ENCODE measurements at places on chromosomes 16 and 17.

DNA sequence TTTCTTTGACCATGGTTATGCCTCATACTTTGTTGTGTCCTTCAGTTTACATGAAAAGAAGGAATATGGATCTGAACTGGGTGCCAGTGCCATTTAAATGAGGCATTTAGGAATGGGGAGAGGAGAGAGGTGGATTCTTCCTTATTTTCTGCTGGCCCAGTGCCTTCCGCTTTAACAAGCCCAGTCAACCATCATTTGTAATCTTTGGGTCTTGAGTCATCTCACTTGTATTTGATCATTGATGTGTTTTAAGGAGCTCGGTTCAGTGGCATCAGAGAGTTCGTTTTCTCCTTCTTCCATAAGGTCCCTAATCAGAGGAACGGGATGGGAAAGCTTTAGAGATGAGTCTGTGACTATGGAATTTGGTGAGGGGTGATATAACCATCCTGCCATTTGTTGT is 334.9 kb downstream of the WWOX start:
- no peak for DNase-seq

- no peak for DNase-seq
Measured at GRCh38 chr16:71693164-71693563, 31.3 kb downstream of the PHLPP2 start.

- no peak for DNase-seq
Measured at GRCh38 chr17:73283841-73284282, 22.2 kb upstream of the CPSF4L start.

GRCh38 chr17:43020789-43021740 is 1.1 kb downstream of the VAT1 start:
- peak; percentile 60 for DNase-seq

DNA sequence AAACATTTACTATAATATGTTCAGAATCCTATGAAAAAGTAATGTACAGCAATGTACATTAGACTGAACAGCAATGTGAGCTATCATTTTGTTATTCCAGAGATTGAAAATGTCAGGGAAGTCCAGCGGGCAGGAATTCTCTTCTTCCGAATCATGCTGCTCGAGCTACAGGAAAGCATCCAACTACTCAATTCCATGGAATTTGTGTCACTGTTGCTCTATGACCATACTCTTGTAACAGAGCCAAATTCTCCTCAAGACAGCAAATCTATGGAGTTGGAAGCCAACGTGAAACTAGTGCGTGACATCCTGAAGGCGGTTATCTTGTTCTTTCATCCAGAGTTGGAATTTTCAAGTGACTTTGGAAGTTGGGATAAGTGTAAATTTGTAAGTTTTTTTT is 24.8 kb upstream of the NSRP1 start:
- DNase-seq, result no peak

DNA sequence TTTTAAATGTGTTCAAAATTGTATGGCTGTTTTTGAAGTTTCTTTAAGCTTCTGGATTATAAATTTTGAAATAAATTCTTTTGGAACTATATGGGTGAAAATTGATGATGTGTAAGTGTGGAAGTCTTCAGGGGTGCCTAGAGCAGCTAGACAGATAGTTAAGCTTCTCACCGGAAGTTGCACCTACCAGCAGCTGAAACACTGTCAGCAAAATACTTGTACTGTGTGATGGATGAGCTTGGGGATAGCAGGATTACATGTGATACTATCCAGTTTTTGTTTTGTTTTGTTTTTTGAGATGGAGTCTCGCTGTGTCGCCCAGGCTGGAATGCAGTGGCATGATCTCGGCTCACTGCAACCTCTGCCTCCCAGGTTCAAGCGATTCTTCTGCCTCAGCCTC is 19.7 kb downstream of the RBL2 start:
- peak; percentile 31 for DNase-seq

DNA sequence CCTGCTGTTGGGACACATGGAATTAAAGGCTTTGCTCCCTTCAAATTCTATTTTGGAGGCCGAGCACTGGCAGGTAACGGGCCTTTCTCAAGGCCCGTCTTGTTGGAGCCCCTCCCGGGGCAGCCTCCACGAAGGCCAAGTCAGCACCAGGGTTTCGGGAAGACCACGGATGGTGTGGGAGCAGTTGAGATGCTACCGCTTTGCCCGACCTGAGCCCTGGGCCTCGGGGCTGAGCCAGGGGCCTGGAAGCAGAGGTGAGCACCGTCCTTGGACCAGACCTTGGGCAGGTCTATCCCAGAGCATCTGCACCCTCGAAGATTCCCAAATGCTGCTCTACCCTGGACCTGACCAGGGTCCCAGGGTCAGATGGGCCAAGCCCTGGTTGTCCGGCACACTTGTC is 23.0 kb downstream of the C17orf100 start:
- DNase-seq, result no peak

DNA sequence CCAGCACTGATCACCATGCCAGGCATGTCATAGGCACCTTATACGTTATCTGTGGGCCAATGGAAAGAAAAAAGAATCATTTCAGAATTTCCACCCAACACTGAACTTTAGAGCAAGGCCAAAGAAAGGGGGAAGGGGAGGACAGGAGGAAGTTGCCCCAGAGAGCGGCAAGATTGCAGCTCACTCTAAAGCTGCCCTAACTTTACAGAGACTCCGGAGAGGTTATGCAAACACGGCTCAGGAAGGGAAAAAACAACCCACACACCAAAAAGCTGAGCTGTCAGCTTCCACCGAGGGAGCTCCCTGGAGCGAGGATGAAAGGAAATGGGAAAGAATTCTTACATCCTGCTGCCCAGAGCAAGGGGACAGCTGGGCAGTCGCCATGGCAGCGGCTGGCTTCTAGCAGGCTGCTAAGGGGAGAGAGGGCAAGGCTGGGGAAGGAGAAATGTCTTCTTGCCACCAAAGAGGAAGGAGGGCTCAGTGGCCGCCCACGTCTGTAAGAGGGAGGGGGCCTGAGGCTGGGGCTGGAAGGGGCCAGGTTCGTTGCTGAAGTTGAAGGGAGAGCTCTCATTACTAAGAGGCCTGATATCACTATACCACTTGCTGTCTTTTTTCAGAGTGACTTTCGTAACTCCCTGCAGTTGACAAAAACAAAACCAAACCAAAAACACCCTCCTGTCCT is 18.2 kb downstream of the COTL1 start:
- DNase-seq, result peak; percentile 20

DNA sequence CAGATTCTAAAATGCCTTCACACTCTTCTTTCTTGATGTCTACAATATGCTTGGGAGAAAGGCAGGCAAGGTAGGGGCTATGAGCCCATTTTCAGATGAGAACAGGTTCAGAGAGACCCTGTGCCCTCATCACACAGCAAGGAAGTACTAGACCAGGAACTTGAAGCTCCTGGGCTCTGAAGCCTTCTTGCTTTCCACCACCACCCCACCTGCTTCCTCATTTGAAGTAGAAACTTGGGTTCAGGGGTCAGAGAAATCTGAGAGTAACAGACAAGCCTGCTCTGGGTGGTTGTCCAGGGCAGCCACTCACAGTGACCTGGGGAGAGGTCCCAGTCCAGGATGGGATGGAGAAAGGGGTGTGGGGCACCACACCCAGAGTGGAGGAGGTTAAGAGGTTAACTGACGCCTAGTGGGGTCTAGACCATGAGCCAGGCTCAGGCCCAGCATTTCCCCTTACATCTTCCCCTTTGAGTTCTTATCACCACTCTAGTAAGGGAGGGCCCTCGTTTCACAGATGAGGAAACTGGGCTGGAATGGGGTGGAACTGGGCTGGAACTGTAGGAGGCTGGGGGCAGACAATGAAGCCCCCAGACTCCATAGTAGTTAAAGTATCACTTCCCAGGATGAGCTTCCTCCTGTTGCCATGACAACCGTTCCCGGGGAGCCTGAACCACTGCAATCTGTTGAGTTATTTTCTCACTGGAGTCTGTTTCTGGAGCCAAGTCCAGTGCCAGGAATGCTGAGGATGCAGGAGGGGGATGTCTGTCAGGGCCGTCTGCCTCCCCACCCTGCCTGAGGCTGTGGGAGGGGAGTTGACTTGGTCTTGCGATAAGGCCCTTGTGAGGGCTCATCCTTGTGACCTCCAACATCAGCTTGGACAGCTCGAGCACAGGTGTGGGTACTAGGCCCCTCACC is 16.2 kb upstream of the PHF12 start:
- DNase-seq, result no peak

DNA sequence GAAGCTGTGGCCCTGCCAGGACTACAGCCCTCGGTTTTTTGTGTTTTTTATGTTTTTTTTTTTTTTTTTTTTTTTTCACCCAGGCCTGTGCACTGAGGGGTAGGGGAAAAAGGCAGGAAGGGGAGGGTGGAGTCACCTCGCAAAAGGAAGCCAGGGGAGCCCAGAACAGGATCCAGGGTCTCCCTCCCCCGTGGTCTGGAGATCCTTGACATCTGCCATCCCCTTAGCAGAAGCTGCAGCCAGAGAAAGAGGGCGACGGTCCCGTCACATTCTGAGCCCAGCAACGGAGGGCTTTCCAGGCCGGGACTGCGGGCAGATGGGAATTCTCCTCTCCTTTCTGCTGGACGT is 29.1 kb upstream of the PHOSPHO1 start:
- DNase-seq, result no peak

- DNase-seq, result no peak
Measured at GRCh38 chr17:17928398-17929287, 43.6 kb downstream of the TOM1L2 start.

DNA sequence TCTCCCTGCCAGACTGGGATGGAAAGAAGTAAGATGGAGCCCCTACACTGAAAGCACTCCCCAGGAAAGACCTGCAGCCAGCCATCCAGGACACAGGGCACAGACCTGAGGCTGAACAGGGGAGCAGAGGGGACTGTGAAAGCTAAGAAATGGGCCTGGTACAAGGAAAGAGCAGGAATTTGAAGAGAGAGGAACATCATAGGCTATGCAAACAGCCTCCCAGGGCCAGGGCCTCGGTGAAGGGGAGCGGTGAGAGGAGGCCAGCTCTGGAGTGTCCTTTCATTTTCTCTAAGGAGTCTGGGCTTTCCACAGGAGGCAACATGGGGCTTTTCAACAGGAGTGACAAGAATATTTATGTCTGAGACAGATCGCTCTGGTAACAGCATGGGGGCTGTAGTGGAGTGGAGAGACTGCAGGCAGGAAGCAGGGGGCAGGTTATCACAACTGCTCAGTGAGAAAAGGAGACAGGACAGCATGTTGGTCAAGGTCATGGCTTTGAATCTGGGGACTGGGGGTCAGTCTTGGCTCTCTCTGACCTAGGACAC is 50.1 kb downstream of the TOM1L2 start:
- DNase-seq, result no peak

DNA sequence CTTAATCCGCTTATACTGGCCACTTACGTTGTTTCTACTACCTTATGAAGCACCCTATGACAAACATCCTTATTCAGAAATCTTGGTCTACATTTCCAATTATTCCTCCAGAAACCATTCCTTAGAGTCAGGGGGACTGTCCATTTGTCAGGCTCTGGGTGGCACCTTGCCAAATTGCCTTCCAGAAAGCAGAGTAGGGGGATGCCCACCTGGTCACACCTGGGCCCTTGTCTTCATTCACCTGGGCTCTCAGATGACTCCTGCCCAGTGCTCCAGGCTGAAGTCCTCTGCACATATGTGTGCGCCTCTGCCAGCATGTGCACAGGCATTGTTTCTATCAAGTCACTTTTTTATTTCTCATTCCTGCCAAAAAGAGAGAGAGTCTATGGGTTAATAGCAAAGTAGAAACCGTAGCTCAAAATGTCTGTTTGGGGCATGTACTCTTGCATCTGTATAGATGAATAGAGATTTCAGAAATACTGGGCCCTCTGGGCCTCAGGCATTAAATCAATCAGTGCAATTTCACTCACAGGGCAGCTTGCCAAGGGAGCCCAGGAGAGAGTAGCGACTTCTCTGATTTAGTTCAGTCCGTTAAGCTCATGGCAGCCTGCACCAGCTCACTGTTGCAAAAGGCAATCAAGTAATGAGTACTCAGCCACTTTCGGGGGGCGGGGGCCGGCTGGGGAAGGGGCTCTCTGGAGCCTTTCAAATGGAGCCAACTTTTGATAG is 104.7 kb downstream of the SOCS1 start:
- no peak for DNase-seq

- no peak for DNase-seq
Measured at GRCh38 chr16:14018851-14019250, 52.3 kb upstream of the MRTFB start.

GRCh38 chr16:21943571-21943970 is 9.6 kb upstream of the UQCRC2 start:
- DNase-seq, result no peak

DNA sequence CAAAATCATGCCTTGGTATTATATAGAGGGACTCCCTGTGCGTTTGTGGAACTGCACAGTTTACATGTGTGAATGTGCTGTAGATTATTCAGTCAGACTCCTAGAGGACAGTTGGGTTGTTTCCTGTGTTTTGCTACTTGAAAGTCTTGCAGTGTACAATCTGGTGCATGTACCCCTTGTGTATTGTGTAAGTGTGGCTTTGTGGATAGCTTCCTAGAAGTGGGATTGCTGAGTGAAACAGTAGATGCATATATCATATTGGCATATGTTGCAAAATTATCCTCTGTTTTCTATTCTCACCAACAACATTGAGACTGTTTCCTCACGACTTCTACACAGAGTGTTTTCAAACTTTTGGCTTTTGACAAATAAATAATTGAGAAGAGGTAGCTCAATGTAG is 263.7 kb downstream of the MAP2K6 start:
- no peak for DNase-seq

DNA sequence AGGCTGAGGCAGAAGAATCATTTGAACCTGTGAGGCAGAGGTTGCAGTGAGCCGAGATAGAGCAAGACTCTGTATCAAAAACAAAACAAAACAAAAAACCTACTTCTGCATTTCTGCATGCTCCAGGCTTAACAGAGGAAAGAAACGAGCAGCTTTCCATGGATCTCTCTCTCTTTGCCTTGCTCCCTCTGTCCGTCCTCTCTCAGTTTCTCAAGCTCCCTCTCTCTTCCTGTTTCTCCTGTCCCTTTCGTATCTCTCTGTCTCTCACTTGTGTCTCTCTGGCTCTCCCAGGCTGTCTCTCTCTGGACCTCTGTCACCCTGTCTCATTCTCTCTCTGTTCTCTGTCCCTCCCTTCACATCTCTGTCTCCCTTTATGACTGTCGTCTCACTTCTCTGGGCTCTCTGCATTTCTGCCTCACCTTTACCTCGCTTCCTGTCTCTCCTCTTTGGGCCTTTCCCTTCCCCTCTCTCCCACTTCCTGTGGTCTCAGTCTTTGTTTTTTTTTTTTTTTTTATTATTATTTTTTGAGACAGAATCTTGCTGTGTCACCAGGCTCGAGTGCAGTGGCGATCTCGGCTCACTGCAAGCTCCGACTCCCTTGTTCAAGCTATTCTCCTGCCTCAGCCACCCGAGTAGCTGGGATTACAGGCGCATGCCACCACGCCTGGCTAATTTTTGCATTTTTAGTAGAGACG is 4.1 kb upstream of the PITPNA start:
- DNase-seq, result no peak

DNA sequence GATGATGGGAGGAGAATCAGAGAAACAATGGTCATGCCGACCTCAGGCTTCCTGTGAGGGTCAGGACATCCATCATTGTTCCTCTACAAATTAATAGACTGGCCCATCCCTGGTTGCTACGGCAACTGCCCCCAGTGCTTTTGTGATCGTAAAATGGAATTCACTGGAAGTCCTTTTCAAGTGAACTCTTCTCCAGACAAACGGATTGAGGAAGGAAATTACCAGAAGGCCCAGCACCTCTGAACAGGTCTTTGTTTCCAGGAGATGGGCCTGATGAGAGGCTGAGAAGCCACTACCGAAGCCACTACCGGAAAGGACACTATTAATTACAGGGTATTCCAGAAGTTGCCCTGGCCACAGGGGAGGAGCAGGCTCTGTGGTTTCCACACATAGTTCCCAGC is 126.0 kb downstream of the MGAT5B start:
- no peak for DNase-seq

- no peak for DNase-seq
Measured at GRCh38 chr17:7707446-7707845, 2.4 kb downstream of the EFNB3 start.
